ENCODE measurements at places on chromosomes 7 and 10. TPM values are rescaled to one million over a fixed set of nuclear protein-coding genes. Genes with fewer than 3 reads are reported as not detected.

DEPP1 gene
- total RNA-seq, result 2.0 TPM

CDNF gene
- 0.58 TPM for total RNA-seq

MACC1 gene
- total RNA-seq, result 1.5 TPM

ACTL6B gene
- not detected for total RNA-seq

AFAP1L2 gene
- 1.1 TPM for total RNA-seq

CRHR2 gene
- not detected for total RNA-seq

AKR1C8 gene
- 0.26 TPM for total RNA-seq

CFAP69 gene
- 0.42 TPM for total RNA-seq

CYP3A7 gene
- not detected for total RNA-seq

PLCE1 gene
- total RNA-seq, result 0.09 TPM

HELLS gene
- 189 TPM for total RNA-seq

SLC12A9 gene
- 30.1 TPM for total RNA-seq

SLC26A5 gene
- not detected for total RNA-seq

MCM10 gene
- 36.4 TPM for total RNA-seq

LIPN gene
- not detected for total RNA-seq

ZNF425 gene
- total RNA-seq, result 0.39 TPM

SLC13A1 gene
- not detected for total RNA-seq

TRUB1 gene
- 19.8 TPM for total RNA-seq

VAX1 gene
- not detected for total RNA-seq

DRGX gene
- not detected for total RNA-seq

SSC4D gene
- total RNA-seq, result 0.61 TPM

SMKR1 gene
- total RNA-seq, result 1.9 TPM

SCART1 gene
- 17.3 TPM for total RNA-seq

FLNC gene
- 0.05 TPM for total RNA-seq

ODAD2 gene
- not detected for total RNA-seq

VCL gene
- total RNA-seq, result 18.4 TPM

ADARB2 gene
- not detected for total RNA-seq

CTAGE4 gene
- 1.1 TPM for total RNA-seq

GPER1 gene
- total RNA-seq, result 1.1 TPM

NKX6-2 gene
- total RNA-seq, result not detected

FAM3C gene
- total RNA-seq, result 22.8 TPM

PTPRZ1 gene
- not detected for total RNA-seq

TAS2R41 gene
- total RNA-seq, result not detected

C10orf88 gene
- 12.2 TPM for total RNA-seq

FAM107B gene
- 143 TPM for total RNA-seq

AKR1B15 gene
- not detected for total RNA-seq

HOXA1 gene
- 0.39 TPM for total RNA-seq

All from activated T-helper 17 cell treated with anti-CD3 and anti-CD28 coated beads, Interleukin-2, amount 50 U/mL, for 72 hours (primary cell).